Stimulated activated CD4-positive, alpha-beta T cell treated with anti-CD3 and anti-CD28 coated beads, Interleukin-1b, Interleukin-23, amount 100 ng/mL, for 1 hour (primary cell): ENCODE measurements at places on chromosomes 13 and 19.

DNA sequence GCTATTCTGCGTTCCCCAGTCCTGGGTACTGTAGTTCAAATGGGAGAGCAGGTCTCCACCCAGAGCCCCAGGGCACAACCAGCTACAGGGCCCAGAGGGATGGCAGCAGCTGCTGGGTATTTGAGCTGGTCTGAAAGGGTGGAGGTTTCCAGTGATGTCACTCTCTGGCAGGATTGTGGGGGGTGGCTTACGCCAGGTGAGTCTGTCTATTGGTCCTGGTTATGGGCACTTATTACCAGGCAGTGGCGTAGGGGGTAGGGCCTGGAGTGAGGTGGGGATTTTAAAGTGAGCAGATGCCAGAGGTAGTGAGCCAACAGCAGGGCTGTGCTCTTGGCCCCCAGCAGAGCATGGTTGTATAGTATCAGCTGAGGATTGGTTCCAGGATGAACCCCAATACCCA is 6.2 kb downstream of the RPS19 start:
- DNase-seq: no peak

DNA sequence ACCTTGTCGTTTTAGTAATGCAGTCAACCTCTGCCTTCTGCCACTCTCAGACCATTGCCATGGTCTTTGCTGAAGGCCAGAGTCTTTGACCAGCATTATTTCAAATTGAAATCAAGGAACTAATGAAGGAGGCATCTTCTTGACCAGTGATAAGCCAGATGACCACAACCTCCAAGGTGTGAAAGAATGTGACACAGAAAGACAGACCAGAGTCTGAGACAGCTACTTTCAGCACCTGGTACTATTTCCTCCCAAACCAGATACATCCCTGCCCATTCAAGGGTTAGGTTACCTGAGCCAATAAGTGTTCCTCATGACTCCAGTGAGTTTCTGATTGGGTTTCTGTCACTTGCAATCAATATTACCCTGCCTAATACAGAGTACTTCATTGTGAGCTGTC is 20.3 kb upstream of the RNASEH2B start:
- DNase-seq: no peak

GRCh38 chr19:45876161-45876410 is 9.9 kb downstream of the IRF2BP1 start:
- DNase-seq: no peak

- no peak for DNase-seq
Measured at GRCh38 chr13:113360446-113360845, 3.5 kb downstream of the GRTP1 start.

DNA sequence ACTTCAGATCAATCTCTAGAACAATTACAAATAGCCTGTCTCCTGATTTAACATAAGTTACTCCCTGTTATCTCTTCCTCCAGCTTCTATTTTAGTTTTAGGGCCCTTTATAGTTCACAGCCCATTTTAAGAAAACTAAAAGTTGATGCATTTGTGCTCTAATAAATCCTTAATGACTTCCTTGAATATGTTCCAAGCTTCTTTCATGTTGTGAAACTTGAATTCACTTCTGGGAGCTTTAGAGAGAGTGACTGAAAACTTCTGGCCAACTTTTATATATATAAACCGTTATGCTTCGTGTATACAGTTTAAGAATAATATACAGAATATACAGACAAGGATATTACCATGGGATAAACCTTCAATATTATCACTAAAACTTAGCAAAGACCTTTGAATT is 366.8 kb downstream of the TBC1D4 start:
- no peak for DNase-seq

DNA sequence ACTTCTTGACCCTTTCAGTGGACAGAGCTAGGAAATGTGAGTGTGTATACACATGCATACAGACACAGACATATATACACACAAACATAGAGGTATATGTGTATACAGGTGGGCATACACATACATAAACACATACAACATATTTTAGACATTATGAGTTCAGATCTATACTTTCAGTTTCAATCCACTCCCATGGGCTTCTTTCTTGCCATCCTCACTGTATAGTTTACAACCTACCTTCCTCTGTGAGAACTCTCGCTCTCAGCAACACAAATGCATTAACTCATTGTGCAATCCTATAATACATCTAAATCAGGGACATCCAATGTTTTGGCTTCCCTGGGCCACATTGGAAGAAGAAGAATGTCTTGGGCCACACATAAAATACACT is 21.2 kb upstream of the SCEL start:
- DNase-seq: no peak

- DNase-seq: peak; percentile 83
Measured at GRCh38 chr19:18932216-18932841, 8.7 kb downstream of the HOMER3 start.

DNA sequence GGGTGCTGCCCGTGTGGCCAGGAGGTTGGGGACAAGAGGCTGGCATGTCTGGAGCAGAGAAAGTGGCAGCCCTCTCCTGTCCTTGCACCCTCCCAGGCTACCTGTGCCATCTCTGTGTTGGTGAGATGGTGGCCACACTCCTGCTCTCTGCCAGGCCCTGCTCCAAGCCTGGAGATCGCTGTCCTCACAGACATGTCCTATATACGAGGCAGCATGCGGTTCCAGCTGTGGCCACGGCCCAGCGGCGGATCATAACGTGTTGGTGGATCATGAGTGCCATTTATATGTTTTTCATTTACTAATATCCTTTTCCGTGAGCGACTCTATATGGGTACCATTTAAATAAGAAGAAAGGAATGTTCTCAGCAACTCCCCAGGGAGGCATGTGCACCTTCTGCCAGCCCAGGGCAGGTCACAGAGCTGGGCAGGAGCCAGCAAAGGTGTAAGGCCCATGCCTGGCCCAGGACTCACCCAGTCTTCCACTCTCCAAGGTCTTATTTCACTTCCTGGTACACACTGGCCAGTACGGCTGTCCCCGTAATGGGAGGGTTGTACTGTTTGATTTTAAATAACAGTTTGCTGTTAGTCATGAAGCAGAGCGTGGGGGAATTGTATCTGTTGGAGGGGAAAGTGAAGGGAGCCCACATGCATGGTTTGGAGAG is 47.2 kb upstream of the LDLR start:
- DNase-seq: no peak

DNA sequence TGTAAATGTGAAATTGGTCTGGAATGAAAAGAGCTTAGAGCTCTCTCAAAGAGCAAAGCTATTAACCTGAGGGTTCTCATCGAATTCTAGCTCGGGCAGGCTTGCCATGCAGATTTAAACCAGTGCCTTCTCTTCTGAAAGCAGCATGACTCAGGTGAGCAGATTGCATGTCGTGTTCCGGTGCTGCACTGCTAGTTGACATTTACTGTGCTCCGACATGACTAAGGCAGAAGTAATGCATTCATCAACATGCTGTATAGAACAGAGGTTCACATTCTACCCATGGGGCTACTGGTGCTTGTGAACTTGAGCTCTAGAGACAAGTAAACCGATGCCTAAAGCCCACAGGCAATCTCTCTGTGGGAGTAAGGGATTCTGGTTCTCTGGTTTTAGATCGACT is 947.7 kb downstream of the EFNB2 start:
- no peak for DNase-seq

GRCh38 chr13:99656844-99657381 is 155.6 kb downstream of the TM9SF2 start:
- no peak for DNase-seq

GRCh38 chr13:109955598-109955997 is 169.2 kb upstream of the IRS2 start:
- no peak for DNase-seq

- DNase-seq: no peak
Measured at GRCh38 chr13:93001866-93002461, 224.6 kb upstream of the GPC6 start.

- no peak for DNase-seq
Measured at GRCh38 chr13:32135655-32136054, 104.1 kb downstream of the FRY start.

DNA sequence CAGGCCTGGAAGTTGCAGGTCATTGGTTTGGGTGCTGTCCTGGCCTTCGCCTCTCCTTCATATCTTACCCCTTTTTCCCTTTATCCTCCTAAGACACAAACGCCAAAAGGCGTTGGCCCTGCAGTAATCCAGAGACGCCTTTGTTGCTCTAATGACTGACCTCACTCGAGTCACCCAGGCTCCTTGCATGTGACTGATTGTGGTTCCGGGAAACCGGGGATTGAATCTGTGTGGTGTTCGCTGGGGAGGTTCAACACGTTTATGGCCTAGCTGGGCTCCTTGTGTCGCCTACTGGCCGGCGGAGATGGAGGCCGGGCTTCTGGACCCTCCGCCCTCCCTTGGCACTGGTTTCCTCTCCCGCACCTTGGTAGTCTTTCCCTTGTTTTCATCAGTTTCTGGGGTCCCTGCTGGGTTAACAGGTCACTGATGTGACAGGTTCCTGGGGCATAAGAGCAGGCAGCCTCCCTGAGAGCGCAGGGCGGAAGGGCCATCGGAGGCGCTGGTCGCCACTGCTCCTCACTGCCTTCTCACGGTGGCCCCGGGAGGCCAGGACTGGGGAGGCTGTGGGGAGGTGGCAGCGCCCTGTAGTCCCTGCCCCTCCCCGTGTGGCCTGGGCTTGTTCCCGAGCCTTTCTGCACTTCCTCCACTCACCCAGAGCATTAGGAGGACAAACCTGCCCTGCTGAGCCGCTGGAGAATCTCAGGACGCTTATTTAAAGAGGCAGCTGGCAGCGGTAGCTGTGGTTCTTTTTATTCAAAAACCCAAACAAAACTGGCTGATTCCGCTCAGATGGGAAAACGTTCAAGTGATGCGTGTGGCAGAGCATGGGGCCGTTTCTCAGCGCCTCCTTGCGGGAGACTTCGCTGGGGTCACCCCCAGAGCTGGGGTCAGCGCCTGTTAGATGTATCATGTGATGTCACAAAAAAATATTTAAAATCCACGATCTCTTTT is 18.1 kb upstream of the NDUFS7 start:
- DNase-seq: no peak

- DNase-seq: no peak
Measured at GRCh38 chr13:32073180-32073864, 41.7 kb downstream of the FRY start.

- DNase-seq: no peak
Measured at GRCh38 chr13:112636401-112636975, 48.5 kb upstream of the TUBGCP3 start.

- no peak for DNase-seq
Measured at GRCh38 chr13:71621174-71622124, 245.6 kb downstream of the DACH1 start.

DNA sequence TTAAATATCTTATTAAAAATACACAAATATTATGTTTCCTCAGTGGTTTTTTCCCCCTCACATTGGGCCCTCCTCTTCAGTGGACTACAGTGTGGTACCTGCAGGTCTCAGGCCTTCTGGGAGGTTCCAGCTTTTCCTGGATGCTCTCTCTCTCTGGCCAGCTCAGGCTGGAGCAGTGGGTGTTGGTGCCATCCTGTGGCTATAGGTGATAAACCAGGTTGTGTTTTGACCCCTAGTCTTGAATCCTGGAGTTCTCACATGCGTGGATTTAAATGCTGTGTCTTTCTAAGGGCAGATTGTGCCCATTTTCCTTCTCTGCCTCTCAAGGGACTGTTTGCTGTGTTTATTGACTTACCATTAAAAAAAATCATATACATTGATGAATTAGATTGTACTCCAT is 41.2 kb upstream of the ZNF527 start:
- no peak for DNase-seq

DNA sequence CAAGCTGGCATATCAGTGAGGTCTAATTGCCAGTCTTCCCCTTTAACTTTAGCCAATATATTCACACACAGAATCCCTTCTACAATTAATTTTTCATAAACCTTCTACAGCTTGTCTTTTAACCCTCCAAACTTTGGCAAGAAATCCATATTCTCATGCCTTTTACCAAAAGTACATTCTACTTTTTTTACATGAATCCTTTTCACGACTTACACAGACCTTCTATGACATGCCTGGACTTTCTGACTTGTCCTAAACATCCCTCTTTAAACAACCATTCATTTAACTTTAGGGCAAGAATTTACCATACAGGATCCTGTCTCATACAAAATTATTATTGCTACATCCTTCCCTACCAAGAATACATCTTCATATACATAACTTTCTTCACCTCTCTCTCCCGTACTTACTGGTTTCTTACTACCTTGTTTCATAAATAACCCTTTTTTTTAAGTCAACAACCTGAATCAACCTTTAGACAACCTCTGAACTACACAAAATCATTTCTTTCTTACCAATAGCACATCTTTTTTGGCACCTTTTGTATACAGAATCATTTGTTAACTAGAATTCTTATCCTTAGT is 23.5 kb downstream of the ZNF544 start:
- no peak for DNase-seq

DNA sequence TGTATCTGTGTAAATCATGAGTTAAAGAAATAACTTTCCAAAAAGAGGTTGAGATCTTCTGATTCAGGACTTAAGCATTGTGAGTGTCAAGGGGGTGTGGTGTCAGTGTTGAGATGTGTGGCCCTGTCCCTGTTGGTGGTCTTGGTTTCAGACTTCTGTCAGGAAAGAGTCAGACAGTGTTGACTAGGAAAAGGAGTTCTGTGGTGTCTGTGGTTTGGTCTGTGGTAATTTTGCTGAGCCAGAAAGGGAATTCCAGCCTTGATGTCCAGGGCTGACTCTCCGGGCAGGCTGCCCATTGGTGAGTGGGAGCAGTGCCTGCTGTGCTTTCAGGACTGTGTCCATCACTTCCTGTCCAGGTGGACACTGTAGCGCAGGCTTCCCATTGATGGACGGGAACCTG is 39.8 kb upstream of the IGFL4 start:
- DNase-seq: no peak

GRCh38 chr13:40318366-40318765 is 348.1 kb downstream of the FOXO1 start:
- no peak for DNase-seq

DNA sequence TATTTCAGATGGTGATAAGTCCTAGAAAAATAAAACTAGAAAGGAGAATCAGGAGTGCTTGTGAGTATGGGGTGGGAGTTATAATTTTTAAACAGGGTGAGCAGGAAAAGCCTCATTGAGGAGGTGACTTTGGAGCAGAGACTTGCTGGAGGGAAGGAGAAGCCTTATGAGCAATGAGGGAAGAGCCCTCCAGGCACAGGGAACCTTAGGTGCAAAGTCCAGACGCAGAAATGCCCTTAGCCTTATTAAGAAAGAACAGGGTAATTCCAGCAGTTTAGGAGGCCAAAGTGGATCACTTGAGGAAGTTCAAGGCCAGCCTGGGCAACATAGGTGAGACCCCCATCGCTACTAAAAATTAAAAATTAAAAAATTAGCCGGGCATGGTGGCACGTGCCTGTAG is 21.0 kb upstream of the FXYD3 start:
- no peak for DNase-seq
